ENCODE measurements at places on chromosomes 6 and 20. TPM values are rescaled to one million over a fixed set of nuclear protein-coding genes. Genes with fewer than 3 reads are reported as not detected.

- no peak for DNase-seq
These were observed 345.2 kb upstream of the RSPO3 start for GRCh38 chr6:126773112-126773805.

DNA sequence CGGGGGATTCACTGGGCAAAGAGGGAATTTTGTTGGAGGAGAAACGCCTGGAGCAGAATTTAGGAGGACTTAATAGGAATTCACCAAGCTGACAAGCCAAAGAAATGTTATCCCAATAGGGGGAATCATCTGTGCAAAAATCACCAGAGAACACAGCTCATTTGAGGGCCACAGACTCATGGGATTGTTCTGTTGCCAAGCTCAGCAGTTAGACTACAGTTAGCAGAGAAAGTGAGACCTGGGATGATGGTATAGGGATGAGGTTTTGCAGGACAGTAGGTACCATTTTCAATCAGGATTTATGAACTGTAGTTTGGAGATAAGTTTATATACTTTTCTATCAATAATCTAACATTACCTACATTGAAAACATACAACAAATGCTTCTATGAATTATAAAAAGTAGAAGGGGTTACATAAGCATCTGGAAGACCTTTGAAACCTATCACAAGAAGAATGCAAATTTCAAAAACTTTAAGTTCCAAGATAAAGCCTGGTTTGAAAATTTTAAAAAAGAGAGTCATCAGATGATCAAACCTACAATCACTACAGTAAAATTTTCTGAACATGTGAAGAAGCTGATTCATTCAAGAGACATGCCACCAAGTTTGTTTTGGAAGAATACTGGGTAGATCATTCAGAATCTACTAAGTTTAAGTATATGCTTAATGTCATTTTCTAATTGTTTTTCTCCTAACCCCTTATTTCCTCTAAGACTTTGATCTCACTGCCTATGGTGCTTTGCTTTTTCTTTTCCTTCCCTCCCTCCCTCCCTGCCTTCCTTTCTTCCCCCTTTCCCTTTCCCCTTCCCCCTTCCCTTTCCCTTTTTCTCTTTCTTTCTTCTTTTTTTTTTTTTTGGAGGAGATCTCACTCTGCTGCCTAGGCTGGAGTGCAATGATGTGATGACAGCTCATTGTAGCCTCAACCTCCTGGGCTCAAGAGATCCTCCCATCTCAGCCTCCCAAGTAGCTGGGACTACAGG, 81.5 kb downstream of the KIF13A start:
- no peak for DNase-seq

GRCh38 chr20:24880356-24880755, 68.7 kb upstream of the CST7 start:
- no peak for DNase-seq

The KPNA5 gene
- 1.9 TPM for polyA plus RNA-seq

Measured in H1 (cell line).